Fibroblast of the conjunctiva (primary cell): ENCODE measurements at places on chromosomes 1 and 21.

DNA sequence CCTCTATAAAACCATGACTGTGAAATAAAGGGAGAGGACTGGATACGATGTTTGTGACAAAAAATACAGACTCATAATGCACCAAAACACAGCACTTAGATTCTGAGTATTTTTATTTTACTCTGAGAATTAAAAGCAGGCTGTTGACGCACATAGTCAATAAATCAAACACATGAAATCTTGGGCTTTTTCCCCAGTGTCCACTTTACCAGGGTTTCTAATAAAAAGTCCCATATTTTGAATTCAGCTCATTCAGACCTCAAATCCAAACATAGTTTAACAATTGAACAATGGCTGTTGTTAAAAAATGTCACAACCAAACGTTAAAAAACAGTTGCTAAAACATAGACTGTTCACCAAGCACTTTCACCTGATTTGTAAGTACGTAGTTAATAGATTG lies 553.4 kb downstream of the LTN1 start:
- no peak for DNase-seq

- no peak for DNase-seq
Observed at GRCh38 chr1:150028322-150028721, 17.8 kb upstream of the OTUD7B start.

DNA sequence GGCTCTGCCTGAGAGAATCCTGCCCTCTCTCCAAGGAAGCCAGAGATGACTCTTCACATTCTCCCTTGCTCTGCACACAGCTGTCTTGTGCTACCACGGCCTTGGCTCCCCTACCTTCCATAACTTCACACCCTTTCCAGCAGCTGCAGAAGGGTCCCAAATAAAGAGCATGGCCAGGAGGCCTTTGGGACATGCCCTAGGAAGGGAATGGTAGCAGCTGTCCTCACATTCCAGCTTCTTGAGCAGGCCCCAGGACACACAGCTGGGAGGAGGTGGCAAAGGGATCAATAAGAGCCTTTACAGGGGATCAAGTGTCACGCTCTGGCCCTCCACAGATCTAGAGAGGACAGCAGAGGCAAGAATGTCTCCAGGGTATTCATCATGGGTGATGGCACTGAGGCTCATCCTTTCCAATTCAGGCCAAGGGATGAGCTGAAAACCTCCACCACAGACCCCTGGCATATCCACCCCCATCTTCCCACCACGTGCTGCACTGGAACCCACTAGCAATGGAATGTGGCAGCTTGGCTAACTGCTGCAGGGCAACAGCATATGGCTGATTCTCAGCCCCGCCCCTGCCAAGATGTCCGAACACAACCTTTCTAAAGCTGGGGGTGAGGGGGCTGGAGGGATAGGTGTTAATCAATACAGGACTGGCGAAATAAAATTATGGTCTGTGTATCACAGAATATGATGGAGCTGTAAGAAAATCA lies 17.8 kb upstream of the RAB29 start:
- DNase-seq, result no peak

- DNase-seq, result no peak
Observed at GRCh38 chr1:145824499-145824842, 471 bp downstream of the POLR3C start.

- no peak for DNase-seq
Observed at GRCh38 chr1:55801481-55801880, 586.3 kb upstream of the USP24 start.

- DNase-seq, result no peak
Observed at GRCh38 chr1:15236321-15236721, 10.7 kb upstream of the FHAD1 start.

DNA sequence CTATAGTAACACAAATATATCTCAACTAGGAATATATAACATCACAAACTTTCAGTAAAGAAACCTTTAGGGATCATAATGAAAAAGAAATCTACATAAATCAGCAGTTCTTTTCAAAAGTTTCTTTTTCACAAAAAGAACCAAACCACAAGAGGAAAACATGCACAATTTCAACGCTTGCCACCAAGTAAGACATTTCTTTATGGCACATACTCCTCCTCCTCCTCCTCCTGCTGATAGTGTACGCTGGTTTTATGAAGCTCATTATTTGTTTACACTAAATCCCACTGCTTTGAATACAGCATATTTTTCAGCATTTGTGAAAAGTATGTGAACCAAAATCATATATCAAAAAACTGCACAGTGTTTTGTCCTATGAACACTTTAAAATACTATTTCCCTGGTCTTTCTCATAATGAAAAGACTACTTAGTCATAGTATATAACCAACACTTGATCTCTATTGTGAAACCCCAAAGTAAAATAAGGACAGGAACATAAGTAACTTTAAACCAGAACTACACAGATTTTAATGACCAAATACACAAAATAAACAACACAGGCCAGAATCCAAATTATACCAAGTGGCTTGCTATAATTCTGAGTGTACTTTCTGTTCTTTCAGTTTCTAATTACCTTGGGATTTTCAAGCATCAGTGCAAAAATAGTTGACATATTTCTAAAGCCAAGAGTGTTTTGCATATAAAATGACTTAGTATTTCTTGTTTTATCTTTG lies 184.2 kb downstream of the EIF4G3 start:
- DNase-seq, result no peak

- no peak for DNase-seq
Observed at GRCh38 chr1:204376465-204376864, 16.7 kb upstream of the PLEKHA6 start.

GRCh38 chr1:197998110-197998509 lies 80.9 kb downstream of the LHX9 start:
- DNase-seq, result no peak

DNA sequence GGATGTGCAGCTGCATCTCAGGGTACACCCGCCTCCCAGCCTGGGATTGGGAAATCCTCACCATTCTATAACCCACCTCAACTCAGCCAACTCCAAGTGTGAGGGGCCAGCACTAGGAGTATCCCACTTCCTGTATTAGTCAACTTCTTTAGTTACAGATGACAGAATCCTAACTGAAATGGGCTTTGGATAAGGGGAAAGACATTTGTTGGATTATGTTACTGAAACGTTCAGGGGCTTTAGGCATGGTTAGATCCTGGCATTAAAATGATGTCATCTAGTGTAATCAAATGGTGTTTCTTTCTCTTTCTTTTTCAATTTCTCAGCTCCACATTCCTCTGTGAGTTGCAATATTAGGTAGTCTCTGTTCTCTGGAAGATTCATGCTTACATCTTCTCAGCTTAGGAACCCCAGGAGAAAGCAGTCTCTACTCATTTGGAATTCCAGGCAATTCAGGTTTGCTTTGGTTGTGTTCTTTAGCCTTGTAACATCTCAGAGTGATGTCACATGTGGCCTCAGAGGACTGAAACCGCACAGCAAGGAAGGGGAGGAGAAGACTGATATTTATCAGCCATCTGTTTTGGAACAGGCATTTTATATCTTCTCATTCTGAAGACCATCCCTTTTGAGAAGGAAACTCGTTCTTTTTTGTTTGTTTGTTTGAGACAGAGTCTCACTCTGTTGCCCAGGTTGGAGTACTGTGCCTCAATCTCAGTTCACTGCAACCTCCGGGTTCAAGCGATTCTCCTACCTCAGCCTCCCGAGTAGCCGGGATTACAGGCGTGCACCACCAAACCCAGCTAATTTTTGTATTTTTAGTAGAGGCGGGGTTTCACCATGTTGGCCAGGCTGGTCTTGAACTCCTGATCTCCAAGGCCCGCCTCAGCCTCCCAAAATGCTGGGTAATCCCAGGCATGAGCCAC lies 18.9 kb upstream of the TMEM54 start:
- DNase-seq, result peak; percentile 28

- no peak for DNase-seq
Observed at GRCh38 chr1:49085079-49085478, 308.4 kb upstream of the BEND5 start.
